Stimulated activated CD4-positive, alpha-beta T cell treated with anti-CD3 and anti-CD28 coated beads, Interleukin-12 subunit alpha, Interleukin-12 subunit beta, amount 100 ng/mL, for 48 hours (primary cell): ENCODE measurements at places on chromosomes 6 and 20.

- no peak for DNase-seq
Observed at GRCh38 chr20:57438552-57438951, 47.4 kb downstream of the RBM38 start.

DNA sequence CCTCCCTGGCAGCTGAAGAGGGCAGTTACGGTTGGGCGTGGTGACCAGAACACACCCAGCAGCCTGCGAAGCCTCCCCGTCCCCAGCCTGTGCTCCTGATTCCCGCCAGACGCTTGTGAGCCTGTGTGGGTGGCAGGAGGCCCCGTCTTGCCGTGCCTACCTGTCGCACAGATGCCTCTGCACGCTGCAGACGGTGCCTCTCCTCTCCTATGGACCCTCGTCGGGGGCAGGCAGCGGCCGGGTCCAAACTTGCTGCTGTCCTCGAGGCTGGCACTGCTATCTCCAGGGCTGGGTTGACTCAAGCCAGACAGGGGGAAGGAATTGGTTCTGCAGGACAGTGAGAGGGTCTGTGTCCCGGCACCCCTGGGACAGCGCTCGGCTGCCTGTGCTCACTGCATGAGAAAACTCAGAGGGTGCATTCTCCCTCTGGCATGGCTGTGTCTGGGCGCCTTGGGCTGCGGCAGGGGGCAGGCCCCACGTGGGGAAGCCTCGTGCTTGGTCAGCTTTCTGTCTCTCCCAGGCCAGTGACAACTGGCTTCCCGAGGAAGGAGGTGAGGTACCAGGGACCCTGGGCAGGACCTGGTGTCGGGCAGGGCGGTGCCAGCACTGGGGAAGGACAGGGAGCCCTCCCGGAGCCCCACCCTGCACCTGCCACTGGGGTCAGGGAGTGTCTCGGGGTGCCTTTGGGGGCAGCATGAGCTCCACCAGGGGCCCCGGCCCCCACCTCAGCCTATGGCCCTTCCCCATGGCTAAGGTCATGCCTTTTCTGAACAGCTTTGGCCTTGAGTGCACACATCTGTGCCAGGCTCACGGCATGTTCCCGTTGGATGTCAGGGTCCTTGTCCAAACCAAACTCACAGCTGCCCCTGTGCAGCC lies 127.5 kb downstream of the TAF4 start:
- DNase-seq = no peak

- no peak for DNase-seq
Observed at GRCh38 chr6:57182017-57182432, 9.9 kb downstream of the BAG2 start.

DNA sequence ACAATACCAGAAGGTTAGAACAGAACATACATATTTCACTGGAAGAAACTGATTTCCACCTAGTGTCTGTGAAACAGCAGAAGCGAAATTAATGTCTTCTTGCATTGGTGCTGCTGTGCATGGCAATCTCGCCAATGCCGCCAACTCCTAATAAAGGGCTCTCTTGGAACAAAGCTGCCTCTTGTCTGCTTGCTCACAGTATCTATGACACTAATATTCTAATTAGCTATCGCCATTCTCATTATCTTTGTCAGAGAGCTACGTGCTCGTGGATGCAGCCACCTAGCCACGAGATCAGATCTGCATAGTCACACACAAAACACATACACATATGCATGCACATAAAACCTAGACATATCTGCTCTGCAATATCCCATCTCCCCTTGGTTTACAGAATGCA lies 145.9 kb upstream of the OLIG3 start:
- DNase-seq = no peak

GRCh38 chr6:170317076-170317475 lies 10.5 kb downstream of the FAM120B start:
- DNase-seq = no peak

DNA sequence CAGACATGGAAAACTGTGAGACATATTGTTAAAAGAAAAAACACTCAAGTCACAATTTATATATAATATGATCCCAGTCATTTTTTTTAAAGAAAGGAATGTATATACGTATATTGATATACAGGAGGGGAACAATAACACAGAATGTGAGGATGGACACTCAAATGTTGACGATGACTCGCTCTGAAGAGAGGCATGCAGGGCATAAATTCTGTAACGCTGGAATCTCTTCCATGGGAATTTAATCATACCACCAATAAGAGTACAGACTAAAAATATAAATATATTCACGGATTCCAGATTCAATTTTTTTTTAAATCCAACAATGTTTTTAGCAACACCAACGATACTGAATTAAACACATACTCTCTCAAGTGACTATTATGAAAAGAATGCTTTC lies 106.9 kb upstream of the CCDC28A start:
- no peak for DNase-seq

DNA sequence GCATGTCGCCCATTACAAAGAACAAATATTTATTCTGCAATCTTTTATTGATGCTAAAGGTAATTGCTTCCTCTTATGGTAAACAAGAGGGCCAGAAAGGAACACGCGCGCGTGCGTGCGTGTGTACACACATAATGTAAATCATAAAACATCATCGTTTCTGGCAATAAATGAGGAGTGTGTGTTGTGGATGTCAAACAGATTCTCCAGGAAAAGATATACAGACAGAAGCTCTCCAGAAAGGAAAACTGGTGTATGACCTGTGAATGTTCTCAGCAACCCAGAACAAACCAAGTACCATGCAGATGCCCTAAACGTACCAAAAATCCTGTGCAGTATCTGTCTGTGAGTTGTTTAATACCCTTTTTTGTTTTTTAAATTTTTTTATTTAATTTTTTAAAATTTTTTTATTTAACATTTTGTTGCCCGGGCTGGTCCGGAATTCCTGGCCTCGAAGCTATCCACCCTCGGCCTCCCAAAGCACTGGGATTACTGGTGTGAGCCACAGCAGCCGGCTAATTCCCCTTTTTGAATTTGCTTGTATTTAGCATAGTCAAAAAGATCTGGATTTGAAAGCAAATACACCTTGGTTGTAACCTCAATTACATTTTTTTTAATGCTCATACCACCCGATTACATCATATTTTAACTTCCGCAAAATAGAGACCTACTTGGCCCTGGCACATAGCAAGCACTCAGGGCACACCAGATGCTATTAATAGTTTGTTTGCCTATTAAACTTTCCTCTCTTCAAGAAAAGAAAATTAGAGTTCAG lies 909 bp upstream of the NUDT3 start:
- DNase-seq = no peak

GRCh38 chr6:100381111-100381510 lies 83.6 kb downstream of the SIM1 start:
- DNase-seq = no peak

DNA sequence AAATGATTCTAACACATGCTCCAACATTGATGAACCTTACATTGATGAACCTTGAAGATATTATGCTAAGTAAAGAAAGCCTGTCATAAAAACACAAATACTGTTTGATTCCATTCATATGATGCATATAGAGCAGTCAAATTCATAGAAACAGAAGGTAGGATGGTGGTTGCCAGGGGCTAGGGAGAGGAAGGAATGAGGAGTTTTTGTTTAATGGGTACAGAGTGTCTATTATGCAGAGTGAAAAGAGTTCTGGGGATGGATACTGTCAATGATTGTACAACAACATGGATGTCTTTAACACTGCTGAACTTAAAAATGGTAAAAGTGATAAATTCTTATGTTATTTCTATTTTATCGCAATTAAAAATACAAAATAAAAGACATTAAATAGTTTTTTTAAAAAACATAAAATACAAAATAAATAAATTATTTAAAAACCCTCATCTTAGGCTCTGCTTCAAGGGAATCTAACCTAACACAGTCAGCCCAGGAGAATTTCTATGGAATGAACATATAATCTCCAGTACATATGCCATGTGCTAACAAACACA lies 451.0 kb downstream of the PLCB1 start:
- no peak for DNase-seq

DNA sequence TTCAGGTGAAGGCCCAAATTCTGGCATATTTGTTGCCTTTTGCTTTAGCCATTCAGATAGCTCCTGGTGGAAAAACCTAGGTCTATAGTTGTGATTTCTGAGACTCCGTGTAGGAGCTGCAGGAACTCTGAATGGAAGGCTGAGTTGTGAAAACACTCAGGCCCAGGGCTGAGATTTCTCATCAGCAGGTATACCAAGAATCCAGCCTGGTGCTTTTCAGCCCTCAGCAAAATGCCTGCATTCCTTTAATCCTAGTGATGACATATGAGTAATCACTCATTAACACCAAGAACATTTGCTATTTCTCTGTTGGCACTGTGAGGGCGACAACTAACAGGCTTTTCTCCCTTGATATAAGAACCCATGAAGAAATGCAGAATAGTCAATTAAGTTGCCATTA lies 546.1 kb upstream of the MAN1A1 start:
- no peak for DNase-seq

DNA sequence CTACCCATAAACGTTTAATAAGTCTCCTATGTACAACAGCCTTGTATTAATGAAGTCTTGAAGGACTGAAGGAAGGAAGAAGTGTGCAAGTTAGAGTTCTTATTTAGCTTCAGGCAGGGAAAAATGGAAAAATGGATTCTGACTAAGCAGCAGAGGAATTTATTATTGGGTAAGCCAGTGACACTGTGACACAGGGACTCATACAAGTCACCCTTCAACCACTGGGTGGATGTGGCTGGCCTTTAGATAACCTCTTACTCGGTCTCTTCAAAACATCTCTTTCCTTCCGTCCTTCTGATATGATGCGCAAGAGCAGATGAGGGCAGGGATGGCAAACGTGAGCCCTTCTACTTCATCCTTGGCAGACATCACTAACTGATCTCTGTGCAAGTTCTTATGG lies 145.6 kb downstream of the DHX35 start:
- no peak for DNase-seq

GRCh38 chr20:24961384-24962181 lies 12.5 kb downstream of the CST7 start:
- no peak for DNase-seq

DNA sequence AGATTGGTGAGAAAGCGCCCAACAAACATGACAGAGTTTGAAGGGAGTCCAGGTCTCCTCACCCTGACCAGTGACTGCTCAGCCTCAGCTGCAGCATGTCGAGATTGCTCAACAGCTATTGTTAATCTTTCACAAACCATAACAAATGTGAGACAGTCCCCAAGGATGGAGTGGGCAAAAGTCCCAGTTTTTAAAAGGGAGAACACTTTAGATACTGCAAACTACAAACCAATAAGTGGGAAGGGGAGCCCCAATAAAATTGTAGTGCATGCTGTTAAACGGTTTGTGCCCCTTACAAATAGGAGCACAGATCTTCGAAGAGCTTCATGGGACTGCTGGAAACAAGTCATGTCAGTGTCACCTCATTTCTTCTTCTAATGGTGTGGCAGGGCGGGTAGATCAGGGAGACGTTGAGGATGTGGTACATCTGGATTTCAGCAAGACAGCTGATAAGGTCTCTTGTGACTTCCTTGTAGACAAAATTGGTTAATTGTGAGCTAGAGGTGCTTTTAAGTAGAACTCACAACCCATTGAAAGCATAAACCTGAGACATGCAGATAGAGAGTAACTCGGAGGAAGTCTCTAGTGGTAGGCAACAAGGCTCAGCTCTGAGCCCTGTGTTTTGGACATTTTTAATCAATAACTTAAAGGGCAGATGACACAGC lies 134.0 kb upstream of the ARMC2 start:
- no peak for DNase-seq

GRCh38 chr6:11969092-11969491 lies 43.0 kb upstream of the HIVEP1 start:
- DNase-seq = no peak

DNA sequence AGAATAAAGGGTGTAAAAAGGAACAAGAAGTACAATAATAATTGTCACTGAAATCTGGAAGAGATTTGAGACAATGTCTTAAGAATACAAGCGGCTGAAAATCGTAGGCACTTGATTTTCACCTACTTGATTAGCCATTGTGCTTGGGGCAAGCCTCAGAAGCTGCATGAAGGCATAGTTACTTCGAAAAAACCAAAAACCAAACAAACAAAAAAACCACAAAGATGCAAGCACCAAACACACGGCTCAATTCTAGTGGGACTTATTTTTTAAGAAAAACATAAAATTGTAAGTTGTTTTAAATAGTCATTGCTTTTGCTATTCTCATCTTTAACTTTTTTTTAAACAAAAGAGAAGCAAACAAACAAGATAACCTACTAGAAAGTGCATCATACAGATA lies 235.6 kb downstream of the OGFRL1 start:
- DNase-seq = no peak

- DNase-seq = no peak
Observed at GRCh38 chr20:59031564-59032022, 542 bp downstream of the ATP5F1E start.

GRCh38 chr20:52972190-52972937 lies at the start of gene TSHZ2:
Gene TSHZ2, plus strand, starts transcription at chr20:52972358. Its CDS starts 936 bp downstream, at chr20:52973294.
- DNase-seq = peak; percentile 27

DNA sequence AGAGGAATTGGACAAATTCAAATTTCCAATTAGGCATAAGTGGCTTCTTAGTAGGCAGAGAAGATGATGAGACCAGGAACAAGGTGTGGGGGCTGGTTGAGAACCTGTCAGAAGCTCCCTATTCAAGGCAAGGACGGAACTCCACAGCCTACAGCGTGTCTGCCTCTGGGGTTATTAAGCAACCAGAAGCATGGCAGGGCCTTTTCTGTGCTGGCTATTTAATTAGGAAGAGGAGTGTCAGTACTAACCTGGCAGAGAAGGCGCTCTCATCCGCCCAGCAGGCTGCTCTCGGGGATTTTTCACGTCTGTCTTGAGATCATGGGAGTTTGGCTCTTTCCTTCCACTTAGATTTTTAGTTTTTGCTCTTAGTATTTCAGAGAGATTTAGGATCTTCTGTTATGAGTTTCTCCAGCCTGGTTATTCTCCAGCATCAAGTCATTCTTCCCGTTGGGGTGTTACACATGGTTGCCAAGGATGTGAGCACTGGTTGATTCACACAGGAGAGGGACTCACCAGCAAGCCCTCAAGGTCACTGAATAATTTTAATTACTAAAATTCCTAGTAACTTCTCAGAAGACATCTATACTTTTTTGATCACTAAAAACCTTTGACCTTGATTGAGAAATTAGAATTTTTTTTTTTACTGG lies 23.9 kb downstream of the ADTRP start:
- no peak for DNase-seq

- DNase-seq = no peak
Observed at GRCh38 chr20:58133020-58133808, 95.2 kb downstream of the ANKRD60 start.

DNA sequence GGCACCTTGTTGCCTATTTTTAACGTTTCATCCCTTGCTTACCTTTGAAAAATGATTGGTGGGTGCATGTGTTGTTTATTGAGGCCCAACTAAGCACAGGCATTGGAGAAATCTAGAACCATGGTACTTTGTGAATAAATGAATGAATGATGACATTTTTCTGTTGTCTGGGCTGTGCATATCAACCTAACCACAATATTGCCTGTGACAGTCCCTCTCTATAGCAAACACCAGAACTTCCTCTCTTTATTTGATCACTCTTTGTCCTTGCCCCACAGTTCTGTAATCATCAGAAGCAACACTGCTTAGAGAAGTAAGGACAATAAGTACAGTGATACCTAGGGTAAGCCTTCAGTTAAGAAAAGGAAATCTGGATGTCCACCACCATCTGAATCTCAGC lies 75.1 kb downstream of the TBC1D7 start:
- no peak for DNase-seq

- DNase-seq = no peak
Observed at GRCh38 chr6:81511423-81511822, 241.1 kb downstream of the TENT5A start.

- DNase-seq = no peak
Observed at GRCh38 chr6:71287038-71287437, 1.6 kb upstream of the OGFRL1 start.
